ENCODE measurements at places on chromosomes 12 and 14.
A peak's percentile ranks its signal among the peaks of the same experiment; 100 is the strongest.

DNA sequence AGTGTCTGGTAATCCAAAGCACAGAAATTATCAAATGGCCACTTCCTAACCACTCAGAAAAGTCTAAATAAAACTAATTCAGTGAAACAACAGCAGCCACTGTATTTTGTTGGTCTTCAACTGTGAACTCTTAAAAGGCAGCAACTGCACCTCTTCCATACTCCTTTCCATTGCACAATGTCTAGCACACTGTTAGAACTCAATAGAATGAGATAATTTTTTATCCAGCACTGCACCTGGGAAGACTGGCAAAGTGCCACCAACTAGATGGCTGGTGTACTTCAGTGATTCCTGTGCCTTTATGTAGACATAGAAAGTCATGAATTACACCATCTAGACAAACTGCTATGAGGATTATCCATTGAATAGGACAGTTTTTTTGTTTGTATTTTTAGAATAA, 26.2 kb downstream of the LGR5 start:
- peak; percentile 52 for DNase-seq

DNA sequence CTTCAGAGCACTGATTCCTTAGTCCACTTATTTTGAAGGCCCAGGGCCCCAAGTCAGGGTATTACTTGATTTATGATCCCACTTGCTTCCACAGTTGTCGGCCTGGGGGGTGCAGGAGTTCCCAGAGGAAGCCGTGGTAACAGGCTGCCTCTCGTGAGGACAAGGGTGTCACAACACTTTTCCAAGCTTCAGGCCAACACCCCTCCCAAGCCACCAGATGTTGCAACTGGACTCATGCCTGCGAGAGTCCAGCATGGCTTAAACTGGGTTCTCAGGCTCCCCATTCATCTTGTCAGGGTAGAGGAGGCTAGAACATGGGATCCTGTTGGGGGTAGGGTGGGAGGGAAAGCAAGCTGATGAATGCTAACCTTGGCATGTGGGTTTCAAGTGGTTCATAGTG, 56.1 kb downstream of the BMP4 start:
- no peak for DNase-seq

- DNase-seq: peak; percentile 12
These were observed 47.9 kb upstream of the PTGDR start for GRCh38 chr14:52219488-52220084.

DNA sequence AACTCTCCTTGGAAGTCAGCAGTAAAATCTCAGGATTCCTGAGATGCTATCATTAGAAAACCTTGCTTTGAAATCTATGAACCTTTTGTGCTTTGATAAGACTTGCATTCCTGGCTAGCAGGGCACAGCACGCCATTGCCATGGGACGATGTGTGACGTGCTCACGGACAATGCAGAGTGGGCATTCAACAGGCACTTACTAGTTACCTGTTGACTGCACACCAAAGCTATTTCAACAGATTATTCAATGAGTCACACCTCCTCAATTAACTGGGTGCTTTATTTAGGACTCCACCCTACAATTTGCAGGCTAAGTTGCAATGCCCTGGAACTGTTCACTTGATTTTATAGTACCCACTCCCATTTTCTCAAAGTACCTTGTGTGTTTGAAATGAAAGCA, 11.3 kb downstream of the NOS1 start:
- DNase-seq: no peak

GRCh38 chr12:102215992-102216691, 18.5 kb upstream of the PMCH start:
- no peak for DNase-seq

DNA sequence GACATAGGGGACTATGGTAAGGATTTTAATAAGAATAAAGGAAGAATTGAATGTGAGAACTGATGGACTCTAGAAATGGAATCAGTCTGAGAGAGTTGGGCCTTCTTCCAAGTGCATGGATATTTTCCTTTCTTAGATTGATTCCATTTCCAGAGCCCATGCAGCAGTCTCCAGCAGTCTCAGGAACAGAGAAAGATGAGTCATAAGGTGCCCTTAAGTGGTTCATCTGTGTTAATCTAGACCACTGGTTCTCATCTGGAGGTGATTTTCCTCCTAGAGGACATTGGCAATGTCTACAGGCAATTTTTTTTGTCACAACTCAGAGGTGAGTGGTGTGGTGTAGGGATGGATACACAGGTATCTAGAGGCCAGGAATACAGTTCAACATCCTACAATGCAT, 25.9 kb downstream of the TRIM9 start:
- DNase-seq: no peak

DNA sequence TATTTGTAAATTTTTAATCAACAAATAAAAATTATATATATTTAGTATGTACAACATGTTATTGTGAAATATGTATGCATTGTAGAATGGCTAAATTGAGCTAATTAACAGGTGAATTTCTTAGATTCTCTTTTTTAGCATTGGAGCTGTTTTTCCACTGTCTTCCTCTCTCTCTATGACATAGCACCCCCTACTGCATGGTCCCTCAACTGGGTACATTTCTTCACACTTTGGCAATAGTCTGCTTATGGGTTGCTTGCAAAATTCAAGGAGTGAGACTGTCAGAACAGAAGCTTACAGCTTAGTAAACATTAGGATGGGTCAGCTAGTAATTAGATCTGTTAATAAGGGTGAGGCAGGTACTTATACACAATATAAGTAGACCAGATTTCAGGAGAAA, 658.5 kb upstream of the MGAT4C start:
- DNase-seq: peak; percentile 12

DNA sequence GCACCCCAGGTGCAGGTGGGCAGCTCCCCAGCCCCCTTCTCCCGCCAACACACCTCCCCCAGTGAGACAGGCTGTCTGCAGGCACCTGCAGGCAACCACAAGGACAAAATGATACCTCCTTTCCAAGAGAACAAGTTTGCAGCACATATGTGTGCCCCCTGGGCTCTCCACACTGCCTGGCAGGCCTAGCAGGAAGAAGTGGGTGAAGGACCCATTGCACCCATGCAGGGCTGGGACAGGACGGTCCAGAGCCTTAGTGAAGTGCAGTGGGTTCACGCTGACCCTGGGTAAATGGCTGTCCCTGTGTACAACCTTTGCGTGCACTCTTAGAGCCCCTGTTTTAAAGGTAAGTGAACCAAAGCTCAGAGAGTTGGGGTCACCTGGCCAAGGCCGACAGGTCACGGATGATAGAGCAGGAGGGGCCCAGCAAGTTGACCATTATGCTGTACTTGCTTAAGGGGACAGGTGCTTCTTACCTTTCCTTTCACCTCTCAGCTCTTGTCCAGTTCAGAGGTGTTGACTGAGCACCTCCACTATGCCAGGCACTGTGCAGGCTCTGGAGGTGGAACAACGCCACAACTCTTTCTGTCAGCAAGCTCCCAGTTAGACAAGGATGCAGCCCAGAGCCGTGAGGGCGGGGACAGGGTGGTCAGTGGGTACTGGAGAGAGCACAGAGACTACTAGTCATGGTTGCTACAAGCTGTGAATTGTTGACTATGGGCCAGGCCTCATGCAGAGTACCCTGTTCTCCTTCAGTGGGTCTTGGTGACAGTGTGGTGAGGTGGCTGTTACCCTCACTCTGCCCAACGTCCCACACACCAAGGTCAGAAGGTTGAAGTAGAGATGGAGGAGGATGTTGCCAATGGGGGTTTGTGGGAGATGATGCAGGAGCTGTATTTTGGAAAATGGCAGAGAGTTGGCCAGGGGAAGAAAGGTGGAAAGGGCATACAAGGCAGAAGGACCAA, 125.9 kb downstream of the PAPOLA start:
- DNase-seq: no peak

DNA sequence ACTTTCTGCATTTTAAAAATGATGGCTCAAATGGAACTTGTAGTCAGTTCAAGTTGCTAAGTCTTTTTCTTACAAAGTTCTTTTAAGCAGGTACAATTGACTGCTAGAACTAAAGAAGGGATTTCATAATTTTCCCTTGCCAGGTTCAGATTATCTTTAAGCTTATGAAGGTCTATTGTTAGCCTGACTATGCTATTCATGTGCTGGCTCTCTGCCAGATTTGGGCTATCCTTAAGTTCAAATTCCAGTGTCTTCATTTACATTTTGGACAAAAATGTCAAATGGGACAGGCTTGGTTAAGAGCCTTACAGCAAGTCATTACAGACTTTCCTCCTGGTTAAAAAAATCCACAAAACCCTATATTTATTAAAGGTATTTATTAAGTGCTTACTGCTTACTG, 42.3 kb downstream of the INSM2 start:
- no peak for DNase-seq

DNA sequence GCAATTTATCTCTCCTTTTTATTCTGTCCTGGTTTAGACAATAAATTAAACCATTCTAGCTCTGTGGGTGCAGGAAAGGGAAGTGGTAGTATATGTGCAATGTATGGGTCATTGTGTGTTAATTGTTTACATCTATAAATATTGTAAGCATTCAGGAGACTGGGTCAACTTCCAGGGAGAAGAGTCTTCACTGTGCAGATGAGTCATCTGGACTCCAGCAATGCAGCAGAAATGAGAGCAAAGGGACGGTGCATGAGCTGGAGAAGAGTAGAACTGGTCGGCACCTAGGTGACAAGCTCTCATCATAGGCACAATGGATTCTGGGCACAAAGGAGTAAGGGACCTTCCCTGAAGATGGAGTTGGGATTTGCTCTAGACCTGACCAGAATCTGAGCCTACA, 211.1 kb upstream of the DAAM1 start:
- DNase-seq: no peak

DNA sequence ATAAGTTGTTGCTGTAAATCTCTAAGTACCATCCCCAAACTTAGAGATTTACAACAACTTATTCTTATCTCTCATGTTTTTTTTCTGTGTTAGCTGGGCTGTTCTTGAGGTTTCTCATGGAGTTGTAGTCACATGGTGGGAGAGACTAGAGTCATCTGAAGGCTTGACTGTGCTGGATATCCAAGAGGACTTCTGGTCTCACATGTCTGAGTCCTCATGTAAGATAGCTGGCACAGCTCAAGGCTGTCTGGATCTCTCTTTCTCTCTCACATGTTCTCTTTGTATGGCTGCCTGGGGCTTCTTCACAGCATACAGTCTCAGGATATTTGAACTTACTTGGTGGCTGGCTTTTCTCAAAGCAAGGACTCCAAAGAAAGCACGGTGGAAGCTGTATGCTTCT, 63.8 kb downstream of the DACT1 start:
- DNase-seq: no peak

GRCh38 chr14:101233808-101234207, 327.5 kb upstream of the DIO3 start:
- DNase-seq: no peak

DNA sequence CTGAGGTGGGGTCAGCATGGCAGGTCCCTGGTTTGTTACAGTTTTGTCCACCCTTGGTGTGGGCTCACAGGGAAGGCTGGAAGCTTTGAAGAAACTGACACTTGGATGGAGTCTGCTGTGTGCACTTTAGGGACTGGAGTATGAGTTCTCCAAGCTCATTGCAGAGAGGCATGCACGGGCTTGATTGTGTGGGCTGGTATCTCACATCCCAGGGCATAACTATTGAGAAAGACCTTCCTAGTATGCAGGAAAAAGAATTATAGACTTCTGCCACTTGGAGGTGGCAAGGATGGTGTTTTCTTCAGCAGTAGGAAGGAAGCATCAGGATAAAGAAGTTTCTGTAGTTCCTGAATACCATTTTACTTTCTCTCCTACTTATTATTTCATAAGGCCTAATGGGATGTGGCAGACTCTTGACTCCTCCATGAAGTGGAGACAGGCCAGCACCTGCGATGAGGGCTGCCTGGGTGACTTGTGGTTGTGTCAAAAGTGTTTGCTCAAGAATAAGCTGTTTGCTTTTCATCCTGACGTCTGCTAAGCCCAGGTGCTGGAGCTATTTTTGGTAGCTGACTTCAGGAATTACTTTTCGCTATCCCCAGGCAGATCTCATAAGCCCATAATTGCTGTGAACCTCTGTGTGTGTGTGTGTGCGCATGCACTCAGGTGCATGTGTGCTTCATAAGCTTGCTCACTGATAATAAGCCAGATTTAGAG, 125.8 kb downstream of the KTN1 start:
- DNase-seq: no peak

DNA sequence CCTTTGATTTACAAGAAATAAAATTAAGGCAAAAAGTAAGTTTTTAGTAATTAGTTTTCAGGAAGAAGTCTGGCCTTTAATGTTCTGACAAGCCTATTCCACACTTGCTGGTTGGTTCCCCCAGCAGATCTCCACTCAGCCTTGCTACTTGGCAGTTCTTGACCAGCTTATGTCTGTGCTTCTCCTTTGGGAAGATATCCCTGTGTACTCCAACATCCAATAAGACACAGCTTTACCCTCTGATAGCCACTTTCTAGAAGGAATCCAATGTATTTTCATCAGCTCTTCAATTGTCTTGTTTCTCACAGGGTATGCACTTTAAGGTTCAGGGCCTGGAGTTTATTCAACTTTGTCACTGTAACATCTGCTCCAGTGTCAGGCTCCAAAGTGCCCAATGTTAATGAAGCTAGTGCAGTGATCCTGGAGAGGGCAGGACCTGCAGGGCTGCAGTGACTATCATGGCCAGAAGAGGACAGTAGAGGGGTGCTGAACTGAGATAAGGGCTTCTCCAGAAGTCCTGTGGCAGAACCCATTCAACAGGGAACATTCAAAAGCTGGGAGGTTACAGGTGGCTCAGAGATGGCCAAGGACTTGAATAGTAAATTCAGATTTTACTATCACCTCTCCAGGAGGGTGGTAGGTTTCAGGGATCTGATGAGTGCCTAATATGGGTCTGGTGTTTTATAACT, 22.9 kb downstream of the JKAMP start:
- peak; percentile 88 for DNase-seq

- no peak for DNase-seq
These were observed 64.4 kb downstream of the TTLL5 start for GRCh38 chr14:75725481-75725880.

DNA sequence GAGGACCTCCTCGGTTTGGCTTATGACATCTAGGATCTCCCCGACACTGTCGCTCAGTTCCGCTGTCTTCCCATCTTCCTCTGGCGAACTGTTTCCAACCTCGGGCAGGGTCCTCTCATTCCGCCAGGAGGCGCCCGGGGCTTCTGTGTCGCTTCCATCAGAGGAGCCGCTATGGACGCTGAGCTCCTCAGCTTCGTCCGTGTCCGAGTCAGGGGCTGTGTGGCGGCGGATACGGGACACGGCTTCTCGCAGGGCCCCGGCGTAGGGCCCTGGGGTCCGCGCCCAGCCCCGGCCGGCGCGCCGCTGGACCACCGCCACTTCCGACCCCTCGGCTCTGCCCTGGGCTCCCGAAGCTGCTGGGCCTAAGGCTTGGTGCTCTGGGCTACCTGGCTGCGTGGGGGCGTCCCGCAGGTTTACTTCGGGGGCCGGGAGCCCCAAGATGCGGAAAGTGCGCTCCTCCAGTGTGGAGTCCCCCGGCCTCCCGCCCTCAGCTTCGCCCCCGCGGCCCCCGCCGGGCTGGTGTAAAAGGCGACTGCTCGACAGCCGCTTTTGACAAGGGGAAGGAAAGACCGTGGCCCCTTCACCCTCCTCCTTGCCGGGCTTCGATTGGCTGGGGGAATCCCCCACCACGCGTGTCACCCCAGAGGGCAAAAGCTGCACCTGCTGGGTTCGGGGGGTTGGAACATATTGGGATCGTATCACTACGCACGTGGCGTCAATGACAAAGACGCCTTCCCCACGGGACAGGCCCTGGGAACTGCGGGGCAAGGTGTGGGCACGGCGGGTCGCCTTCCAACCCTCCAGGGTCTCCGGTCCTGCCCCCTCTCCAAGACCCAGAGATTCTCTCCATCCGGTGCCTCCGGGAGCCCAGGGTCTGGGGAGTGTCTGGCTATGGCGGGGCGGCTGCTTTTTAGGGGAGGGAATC, 2.1 kb downstream of the DDN start:
- peak; percentile 92 for DNase-seq

- no peak for DNase-seq
These were observed 140.3 kb upstream of the SEL1L start for GRCh38 chr14:81673930-81674329.

- DNase-seq: peak; percentile 74
These were observed 69.0 kb upstream of the RERGL start for GRCh38 chr12:18158774-18159557.
